ENCODE measurements at places on chromosomes 3 and 15.

DNA sequence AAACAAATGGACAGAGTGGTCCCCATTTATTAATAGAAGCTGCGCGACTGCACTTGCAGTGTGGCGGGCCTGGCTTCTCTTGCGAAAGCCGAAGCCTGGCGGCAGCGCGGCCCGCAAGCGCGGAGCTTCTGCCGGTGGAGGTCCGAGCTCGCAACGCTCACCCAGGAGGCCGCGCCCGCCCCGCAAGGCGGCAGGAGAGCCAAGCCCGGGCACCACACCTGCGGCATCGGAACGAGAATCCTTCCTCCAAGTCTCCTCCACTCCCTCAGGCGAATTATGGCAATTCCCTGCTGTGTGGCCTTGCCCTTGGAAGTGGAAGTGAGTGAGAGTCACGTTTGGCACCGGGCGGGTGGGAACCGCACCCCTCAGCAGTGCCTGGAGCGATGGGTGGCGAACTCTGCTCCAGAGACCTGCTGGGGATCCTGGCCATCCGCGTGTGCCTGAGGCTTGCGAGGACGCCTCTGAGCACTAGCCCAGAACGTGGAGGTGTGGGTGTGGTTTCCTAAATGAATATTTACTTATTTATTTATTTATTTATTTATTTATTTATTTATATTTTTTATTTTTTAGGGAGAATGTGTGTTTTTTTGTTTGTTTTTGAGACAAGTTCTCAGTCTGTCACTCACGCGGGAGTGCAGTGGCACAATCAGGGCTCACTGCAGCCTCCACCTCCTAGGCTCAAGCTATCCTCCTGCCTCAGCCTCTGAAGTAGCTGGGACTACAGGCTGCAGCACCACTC, 133.7 kb upstream of the UBE2E1 start:
- no peak for DNase-seq

DNA sequence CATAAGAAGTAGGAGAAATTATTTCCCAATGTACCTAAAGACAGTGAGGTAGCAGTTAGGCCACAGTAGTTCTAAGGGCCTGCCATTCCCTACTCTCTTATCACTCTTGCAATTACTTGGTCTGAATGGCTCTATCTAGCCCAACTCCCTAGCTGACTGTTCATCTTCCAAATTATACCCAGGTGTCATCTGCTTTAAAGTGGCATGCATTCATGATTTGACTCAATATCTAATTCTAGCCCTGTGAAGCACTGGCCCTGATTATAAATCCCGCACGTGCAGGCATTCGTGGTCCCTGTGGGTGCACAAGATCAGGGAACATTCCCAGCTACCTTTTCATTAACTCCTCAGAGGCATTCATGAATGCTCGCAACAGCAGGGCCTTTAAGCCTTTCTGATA, 43.1 kb upstream of the ZNF774 start:
- no peak for DNase-seq

- DNase-seq = no peak
These were observed 35.8 kb downstream of the QTRT2 start for GRCh38 chr3:114092151-114093015.

DNA sequence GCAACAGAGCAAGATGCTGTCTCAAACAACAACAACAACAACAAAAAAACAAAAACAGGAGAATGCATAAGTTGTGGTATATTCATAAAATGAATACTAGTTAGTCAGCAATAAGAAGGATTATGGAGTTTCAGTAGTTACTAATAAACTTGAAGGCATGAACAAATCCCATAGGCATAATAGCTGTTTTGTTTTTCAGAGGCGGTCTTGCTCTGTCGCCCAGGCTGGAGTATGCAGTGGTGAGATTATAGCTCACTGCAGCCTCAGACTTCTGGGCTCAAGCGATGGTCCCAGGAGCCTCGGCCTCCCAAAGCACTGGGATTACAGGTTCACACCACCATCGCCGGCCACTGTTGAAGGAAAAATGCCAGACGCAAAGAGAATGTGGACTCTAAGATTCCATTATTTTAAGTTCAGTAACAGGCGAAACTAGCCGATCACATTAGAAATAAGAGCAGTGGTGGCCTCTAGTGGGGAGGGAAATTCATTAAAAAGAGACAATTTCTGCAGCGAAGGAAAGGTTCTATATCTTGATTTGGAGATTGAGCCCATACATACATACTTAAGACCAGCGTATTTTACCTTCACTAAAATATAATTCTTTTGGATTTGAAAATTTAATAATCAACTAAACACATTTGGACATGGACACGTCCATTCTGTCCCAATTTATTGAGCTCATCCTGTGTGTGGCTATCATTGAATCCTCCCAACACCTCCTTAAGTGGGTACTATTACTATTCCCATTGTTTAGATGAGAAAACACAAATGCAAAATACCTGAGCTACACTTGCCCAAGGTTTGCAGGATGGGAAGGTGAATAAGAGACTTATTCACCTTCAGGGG, 27.4 kb upstream of the HDAC11 start:
- peak; percentile 77 for DNase-seq

GRCh38 chr15:32867313-32867626, 149.5 kb downstream of the GREM1 start:
- DNase-seq = no peak

- DNase-seq = no peak
These were observed 61.8 kb upstream of the TMCO5A start for GRCh38 chr15:37872661-37873060.
